ENCODE measurements at places on chromosomes 7 and 10.

DNA sequence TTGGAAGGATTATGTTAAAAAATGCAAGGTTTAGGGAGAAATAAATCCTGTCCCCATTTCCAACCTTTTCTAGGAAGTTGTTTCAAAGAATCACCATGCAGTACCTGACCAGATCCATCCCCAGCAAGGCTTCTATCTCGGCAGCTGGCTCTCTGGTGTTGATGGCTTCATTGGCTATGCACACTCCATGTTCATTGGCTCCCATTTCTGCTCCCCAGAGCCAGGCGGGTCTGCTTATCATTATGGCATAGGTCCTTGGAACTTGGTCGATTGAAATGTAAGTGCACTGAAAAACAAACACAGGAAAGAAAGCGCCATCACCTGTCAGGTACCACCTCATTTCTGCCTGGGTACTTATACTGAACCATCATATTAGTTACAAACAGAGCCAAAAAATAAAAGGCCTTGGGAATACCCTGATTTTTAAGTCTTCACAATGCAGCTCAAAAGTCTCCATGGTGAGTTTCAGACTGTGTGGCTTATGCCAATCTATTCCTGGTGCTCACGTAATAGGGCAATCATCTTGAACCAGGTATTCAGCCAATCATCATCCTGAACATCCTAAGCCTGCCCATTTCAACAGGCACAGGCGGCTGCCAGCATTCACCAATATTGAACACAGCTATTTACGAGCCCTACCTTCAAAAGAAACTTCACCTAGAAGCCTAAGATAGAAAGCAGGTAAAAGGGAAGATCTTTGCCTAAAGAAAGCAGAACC is 34.4 kb downstream of the SCRN1 start:
- no peak for DNase-seq

DNA sequence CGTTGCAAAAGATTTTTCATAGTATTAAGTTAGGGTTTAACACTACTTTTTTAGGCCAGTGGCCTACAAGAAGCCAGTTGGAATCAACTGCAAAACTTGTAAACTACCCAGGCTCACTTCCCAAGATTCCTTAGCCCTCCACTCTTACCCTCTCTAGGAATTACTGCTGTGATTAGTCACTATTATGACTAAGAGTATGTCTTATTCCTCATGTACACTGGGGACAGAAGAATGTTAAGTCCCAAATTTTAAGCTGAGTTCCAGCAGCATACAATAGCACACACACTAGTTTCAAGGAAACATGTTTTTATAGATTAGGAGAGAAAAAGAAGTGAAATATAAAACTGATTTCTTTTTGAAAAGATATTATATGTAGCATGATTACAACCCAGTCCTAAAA is 42.8 kb downstream of the FBXL13 start:
- DNase-seq: no peak

DNA sequence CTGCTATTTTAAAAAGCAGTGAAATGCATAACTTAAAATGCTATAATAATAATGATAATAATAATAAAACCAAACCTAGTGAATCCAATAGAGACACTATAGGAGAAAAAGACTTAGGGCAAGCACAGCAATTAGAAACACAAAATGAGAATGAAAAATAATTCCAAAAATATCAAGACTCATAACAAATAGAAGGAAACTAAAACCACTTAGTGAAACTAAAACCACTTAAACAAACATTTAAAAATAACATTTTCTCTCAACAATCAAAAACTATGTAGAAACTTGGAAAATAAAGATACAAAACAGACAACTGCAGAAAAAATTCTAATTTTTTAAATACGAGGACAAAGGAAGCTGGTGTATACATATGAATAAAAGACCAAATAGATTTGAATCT is 655.2 kb upstream of the NRG3 start:
- DNase-seq: no peak

DNA sequence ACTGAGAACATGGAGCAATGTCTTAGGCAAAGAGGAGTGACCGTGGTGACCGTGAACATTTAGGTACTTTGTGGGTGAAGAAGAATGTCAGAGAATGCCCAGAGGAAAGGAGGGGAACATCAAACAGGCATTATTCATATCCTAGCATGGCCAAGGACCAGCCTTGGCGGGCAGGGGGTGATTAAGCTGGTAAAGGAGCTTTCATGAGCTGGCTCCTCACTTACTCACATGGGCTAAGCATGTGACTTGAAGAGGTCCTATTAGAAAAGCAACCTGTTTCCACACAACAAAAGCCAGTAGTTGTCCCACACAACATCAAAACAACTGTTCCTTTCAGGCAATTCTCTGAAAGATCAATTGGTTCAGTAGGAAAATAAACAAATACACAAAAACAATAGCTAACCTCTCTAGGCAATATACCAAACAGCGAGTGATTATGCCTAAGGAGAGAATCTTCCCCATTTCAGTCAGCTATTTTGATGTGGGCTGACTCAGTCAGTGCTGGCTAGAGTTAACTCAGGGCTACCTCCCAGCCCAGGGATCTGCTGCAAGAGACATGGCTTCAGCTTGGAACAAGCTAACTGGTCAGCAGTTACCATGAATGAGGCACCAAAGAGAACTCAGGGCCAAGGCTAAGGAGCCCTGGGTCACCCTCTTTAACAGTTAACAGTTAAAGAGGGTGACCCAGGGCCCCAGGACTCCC is 283.5 kb downstream of the ARHGAP12 start:
- DNase-seq: no peak

DNA sequence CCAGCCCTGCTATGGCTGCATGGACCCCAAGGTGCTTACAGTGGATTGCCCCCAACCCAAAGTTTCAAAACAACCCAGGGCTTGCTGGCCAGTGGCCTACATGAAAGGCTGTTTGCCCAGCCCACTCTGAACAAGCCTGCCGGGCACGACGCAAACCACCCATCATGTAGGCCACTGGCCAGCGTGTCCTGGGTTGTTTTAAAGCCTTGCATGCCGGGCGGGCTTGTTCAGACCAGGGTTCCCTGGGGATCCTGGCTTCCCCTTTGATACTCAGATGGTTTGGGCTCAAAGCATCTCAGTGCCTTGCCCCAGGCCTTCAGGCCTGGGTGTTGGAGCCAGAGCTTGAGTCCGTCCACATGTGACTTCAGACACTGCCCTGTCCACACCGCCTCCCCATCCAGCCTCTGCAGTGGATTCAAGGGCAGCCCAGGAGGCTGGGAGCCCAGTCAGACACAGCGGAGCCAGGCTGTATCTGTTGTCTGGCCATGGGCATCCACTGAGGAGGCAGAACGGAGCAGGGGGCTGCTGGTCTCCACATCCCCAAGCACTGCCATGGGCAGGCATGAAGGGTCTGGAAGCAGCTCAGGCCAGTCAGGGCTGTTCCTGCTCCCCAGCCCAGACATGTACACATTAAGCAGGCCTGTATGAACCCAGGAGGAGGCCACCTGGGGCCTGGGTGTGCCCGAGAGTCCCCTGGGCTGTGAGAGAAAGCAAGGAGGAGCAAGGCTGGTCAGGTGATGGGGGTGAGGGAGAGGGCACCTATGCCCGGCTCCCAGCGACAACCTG is 4.0 kb upstream of the ADIRF start:
- DNase-seq: no peak

DNA sequence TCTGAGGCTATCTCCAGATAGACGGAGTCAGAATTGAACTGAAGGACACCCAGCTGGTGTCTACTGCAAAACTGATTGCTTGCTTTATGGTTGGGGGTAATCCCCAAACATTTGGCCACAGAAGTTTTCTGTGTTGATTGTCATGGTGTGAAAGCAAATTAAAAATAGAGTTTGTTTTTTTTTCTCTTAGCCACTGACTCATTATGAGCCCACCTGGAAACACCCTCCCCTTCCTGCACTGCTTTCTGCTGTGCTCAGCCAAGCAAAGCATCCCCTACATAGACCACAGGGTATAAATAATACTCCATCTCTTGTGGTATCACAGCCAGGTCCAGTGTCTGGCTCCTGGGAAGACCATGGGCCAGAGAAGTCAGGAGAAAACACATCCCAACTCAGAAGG is 6.5 kb upstream of the VWC2 start:
- DNase-seq: no peak

- DNase-seq: no peak
Measured at GRCh38 chr7:114857605-114858004, 64.3 kb upstream of the MDFIC start.

- DNase-seq: no peak
Measured at GRCh38 chr7:1690359-1690958, 20.4 kb downstream of the ELFN1 start.

GRCh38 chr7:139950881-139951525 is 111.7 kb downstream of the PARP12 start:
- DNase-seq: no peak
